AG10803 (cell line): ENCODE measurements at places on chromosomes 6 and 20.

- DNase-seq = no peak
Observed at GRCh38 chr6:52493669-52494068, 73.5 kb downstream of the EFHC1 start.

DNA sequence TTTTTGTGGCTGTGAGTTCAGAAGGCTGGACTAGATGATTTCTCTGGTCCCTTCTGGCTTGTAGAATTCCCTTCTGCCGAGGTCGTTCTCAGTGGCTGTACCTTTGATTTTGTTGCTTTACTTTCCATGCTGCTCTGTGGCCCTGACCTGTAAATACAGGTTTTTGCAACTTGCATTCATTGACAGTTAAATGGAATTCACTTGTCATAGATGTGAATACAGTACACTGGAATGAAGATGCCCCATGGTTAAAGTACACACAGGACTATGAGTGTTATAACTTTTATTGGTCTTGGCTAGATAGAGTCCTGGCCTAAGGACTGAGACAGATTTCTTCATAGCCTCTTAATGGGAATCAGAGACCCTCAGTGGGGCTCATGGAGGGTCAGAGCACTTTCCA, 12.9 kb upstream of the EFCAB8 start:
- DNase-seq = no peak

DNA sequence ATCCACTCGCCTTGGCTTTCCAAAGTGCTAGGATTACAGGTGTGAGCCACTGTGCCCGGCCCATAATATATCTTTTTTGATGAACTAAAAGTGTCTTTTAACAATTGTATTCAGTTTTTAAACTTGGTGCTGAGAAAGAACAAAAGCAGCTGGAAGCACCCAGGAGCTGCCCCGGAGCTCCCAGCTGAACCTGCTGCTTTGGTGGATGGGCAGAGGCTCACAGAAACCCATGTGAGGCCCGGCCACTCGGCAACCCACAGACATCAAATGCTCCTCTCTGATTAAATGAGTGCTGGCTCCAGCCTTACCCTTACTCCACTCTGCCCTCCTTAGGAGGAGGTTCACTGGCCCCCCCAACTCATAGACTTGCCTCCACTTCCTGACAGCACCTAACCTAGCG, 59.4 kb upstream of the FRMD1 start:
- DNase-seq = no peak

GRCh38 chr6:87742106-87742505, 40.1 kb upstream of the AKIRIN2 start:
- no peak for DNase-seq

DNA sequence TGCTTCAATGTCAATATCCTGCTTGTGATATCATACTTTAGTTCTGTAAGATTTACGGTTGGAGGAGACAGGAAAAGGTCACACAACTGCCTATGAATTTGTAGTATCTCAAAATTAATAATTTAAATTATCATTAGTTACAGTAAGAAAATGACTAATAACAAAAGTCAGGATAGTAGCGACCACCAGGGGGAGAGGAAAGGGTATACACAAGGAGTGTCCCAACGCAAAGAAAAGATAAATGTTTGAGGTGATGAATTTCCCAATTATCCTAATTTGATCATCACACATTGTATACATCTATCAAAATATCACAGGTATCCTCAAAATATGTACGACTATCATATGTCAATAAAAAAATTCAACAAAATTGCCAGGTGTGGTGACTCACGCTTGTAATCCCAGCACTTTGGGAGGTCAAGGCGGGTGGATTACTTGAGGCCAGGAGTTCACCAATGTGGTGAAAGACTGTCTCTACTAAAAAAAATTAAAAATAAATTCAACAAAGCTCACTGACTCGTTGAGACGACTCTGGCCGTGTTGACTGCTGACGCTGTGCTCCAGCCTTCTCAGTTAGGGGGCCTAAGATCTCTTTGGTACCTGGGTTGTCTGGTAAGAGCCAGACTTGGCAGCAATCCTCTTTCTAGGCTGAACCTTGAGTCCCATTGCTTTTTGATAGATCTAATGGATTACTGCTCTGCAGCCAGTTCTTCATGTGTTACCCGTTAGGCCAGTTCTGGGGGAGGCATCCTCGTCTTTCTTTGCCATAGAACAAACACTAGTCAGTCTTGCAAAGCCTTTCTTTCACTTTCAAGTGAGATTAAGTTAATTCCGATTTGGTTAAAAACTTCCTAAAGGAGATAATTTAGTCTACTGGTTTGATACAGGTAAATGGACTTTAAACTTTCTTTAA, 9.0 kb upstream of the OVOL2 start:
- DNase-seq = no peak

- no peak for DNase-seq
Observed at GRCh38 chr6:49911252-49911651, 44.9 kb upstream of the CRISP1 start.

DNA sequence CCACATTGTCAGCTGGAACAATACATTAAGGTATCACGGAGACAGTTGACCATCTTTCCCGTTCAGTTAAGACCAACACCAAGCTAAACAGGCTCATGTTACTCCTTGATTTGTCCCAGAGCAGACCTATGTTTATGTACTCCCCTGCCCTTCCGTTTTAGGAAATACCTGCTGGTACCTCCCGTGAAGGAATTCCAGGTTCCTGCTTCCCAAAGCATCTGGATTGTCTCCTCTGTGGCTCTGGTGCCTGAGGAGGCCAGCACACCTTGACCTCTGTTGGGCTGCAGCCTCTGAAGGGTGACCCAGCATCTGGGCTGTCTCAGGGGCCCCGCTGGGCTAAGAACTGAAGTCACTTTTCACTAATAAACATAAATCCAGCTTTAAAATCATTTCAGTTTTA, 647.8 kb upstream of the MARCKS start:
- no peak for DNase-seq

DNA sequence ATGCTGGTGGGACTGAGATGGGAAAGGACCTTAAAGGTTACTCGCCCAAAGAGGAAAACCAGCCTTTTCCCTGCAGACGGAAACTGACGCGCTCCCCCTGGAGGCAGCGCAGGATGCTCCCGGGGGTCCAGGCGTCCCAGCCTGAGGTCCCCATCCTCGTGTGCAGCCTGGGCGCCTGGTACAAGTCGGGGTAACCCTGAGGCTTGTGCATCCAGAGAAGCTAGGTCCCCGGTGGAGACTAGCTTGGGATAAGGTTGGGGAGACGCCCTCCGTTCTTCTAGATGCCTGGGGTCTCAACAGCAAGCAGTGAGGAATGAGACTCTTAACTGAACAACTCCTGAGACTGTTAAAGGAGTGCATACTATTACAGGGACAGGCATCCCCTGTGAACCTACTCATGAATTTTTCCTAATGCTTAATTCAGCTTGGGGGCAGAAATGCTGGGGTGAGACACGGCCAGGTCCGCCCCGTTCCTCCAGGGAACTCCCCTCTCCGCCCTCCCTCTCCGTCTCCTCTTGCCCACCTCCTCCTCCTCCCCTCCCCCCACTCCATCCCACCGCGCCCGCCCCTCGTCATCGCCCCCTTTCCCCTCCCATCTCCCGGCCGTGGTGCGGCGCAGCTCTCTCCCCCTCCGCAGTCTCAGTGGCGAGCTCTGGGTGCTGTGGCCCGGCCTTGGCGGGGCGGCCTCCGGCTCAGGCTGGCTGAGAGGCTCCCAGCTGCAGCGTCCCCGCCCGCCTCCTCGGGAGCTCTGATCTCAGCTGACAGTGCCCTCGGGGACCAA, at the start of gene PRSS35:
TSS of gene PRSS35 (plus strand) at position 634 of the 781 bp plus-strand sequence. CDS start 10,908 bp downstream, outside the sequence.
- DNase-seq = peak; percentile 40

- DNase-seq = no peak
Observed at GRCh38 chr20:4730780-4731179, 9.1 kb downstream of the PRND start.

GRCh38 chr20:19211661-19212468, 577 bp upstream of the SLC24A3 start:
- no peak for DNase-seq

GRCh38 chr20:62587757-62588402, 54.4 kb upstream of the SLCO4A1 start:
- peak; percentile 6 for DNase-seq
